ENCODE measurements at places on chromosomes 11 and 22. TPM values are rescaled to one million over a fixed set of nuclear protein-coding genes. Genes with fewer than 3 reads are reported as not detected.

GRCh38 chr11:35237860-35238715 lies 99.1 kb downstream of the CD44 start:
- ATAC-seq, result peak; percentile 28

DNA sequence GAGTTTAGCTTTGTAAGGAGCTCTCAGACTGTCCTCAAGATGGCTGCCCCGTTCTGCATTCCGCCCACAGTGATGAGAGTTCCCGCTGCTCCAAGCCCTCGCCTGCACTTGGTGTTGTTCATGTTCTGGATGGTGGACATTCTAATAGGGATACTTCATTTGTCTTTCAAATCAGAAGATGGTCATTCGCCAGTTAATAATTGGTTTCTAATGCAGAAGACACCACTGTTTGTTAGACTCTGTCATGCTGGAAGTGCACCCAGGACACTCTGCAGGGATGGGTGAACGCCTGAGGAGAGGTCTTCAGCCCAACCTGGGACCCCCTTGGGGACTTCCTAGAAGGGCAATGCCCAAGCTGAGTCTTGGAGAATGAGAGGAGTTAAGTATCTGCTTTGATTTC lies 836.4 kb downstream of the TBC1D22A start:
- ATAC-seq, result no peak

KCNJ1 gene
- not detected for total RNA-seq

DNA sequence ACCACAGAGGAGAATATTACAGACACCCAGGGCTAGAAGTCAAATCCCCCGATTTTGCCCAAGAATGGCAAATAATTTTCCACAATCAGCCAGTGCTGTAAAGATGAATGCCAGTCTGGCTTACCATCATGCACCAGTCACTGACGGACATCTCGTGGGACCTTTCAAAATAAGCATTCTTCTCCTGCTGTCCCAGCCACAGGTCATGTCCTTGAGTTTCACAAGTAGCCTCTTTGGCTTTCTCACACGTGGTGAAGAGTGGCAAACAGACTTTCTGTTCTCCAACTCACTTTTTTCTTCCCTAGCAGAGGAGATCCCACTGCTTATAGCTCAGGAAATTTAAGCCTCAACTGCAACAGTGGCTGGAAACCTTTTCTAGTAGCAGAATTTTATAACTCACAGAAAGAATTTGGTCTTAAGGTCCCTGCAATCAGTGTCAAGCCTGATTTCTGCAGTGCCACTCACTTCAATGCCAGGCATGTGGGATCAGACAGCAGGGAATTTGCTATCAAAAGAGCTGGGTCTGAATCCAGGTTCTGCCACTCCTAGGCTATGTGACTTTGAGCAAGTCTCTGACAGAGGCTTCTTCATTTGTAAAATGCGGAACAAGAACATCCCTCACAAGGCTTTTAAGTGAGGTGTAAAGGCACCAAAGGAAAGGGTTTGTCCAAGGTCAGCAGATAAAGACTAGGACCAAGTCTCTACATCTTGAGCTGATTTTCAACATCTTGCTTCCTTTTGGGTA lies 3.6 kb downstream of the PIK3IP1 start:
- ATAC-seq, result no peak

- ATAC-seq, result no peak
These were observed 613.3 kb upstream of the CADM1 start for GRCh38 chr11:116117331-116118137.

DNA sequence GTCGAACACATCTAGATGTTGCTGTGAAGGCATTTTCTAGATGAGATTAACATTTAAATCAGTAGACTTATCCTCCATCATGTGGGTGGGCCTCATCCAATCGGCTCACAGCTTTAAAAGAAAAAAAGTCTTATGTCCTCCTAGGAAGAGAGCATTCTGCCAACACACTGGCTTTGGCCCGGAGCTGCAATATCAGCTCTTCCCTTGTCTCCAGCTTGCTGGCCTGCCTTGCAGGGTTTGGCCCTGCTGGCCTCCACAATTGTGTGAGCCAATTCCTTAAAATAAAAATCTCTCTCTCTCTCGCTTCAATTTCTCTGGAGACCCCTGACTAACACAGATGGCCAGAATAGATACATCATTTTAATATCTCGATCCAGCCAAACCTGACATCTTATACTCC lies 13.1 kb upstream of the ABCC8 start:
- no peak for ATAC-seq

All from activated T-helper 17 cell treated with anti-CD3 and anti-CD28 coated beads, Interleukin-2, amount 50 U/mL, for 72 hours (primary cell).